ENCODE measurements at places on chromosomes 11 and 22.

GRCh38 chr11:78349624-78350023 lies 68.0 kb downstream of the GAB2 start:
- DNase-seq: no peak

GRCh38 chr11:94007426-94007825 lies 13.7 kb upstream of the HEPHL1 start:
- no peak for DNase-seq

GRCh38 chr11:6626971-6627761 lies 7.9 kb upstream of the TPP1 start:
- no peak for DNase-seq

DNA sequence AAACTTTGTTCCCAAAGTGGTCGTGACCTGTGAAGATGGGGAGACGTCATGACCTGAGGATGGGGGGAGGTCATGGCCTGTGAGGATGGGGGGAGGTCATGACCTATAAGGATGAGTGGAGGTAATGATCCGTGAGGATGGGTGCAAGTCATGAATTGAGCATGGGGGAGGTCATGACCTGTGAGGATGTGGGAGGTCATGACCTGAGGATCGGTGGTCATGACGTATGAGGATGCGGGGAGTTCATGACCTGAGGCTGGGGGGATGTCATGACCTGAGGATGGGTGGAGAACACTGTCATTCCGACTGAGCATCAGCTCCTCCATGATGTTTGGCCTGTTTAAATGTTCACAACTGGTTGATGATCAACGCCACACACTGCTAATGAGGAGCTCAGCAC lies 25.9 kb downstream of the YPEL1 start:
- DNase-seq: no peak

- no peak for DNase-seq
Measured at GRCh38 chr11:82557274-82557673, 176.4 kb downstream of the FAM181B start.

DNA sequence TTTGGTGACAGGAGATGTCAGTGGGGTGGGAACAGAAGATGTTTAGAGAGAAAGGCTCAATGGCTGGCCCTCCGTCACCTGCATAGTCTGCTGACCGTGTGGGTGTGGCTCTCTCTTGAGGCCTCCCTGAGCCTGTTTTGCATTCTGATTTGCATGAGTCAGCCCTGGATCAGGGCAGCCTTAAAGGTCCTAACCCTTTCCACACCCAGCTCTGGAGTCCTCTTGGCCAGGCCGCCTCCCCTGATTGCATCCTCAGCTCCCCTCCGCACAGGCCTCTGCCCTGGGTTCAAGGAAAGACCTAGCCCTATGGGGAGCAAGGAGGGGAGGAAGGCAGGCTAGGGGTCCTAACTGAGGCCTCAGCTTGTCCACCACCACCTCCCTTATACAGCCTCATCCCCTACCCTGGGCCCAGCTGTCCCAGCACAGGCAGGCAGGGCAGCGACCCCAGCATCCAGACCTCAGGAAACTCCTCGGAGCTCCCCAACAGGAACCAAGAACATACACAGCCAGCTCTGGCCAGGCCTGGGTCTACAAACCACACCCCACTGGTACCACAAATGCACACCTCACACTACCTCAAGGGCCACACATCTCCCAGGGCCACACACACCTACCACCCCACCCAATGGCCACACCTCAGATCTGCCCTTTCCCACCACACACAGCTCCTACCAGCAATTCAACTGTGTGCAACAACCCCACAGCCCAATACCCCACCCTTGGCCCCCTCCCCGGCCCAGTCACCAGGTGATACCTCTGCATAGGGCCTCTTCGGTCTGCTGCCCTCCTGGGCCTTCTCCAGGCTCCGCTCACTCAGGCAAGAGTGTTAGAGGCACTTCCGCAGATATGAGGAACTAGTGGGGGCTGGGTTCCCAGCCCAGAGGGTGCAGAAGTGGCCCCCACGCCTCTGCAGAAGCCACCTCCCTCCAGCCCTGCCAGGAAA lies 13.7 kb downstream of the ARAP1 start:
- no peak for DNase-seq

GRCh38 chr11:66339162-66339675 lies 3.0 kb upstream of the RIN1 start:
- DNase-seq: no peak

DNA sequence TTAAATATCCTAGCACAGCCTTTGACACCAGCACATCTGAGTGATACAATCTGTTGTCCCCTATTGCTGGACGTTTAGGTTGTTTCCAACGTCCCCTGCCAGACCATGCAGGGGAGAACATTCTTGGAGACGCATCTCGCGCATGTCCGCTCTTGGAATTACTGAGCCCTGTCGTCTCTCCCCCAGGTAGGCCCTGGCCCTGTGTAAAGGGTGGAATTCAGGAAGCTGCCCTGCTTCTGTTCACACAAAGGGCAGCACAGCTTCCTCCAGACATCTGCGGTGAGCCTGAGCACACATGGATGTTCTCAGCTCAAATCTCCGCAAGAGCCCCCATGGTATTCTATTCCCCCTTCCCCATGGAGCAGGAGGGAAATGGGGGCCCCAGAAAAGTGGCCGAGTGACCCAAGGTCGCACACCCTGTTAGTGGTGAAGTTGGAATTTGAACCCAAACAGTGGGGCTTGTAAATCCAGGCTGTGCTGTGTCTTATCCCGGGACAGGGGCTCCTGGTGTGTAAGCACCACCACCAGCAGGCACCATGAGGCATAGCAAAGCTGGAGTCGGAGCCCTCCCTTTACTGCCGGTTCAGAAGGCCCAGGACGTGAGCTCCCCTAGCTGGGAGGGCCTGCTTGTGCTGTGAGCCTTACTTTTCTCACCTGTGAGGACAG lies 5.0 kb upstream of the FGF19 start:
- no peak for DNase-seq

DNA sequence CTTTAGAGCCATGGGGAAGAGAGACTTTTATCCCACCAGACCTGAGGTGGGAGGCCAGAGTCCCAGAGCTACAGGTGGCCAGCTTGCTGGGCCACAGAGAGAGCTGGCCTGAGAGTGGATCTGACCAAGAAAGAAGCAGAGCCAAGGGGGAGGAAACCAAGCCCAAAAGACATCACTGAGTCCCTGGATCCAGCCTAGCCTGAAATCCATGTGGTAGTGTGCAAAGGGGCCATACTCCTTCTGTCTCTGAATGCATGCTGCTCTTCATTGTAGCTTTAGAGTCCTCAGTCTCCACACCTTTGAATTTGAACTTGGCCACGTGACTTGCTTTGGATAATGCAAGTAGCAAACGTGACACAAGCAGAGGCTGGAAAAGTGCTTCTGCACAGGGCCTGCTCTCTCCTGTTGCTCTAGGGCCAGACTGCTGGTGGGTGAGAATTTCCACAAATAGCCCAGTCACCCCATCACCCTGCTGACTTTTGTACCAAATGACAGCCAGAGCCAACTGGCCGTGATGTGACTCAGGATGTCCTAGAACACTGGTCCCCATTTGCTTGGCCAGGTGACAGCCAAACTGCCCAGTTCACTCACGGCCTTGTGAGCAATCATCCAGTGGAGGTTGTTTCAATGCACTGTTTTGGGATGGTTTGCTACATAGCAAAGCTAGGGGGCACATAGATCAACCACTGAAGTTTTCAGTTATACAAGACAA lies 93.6 kb downstream of the DHCR7 start:
- DNase-seq: no peak

DNA sequence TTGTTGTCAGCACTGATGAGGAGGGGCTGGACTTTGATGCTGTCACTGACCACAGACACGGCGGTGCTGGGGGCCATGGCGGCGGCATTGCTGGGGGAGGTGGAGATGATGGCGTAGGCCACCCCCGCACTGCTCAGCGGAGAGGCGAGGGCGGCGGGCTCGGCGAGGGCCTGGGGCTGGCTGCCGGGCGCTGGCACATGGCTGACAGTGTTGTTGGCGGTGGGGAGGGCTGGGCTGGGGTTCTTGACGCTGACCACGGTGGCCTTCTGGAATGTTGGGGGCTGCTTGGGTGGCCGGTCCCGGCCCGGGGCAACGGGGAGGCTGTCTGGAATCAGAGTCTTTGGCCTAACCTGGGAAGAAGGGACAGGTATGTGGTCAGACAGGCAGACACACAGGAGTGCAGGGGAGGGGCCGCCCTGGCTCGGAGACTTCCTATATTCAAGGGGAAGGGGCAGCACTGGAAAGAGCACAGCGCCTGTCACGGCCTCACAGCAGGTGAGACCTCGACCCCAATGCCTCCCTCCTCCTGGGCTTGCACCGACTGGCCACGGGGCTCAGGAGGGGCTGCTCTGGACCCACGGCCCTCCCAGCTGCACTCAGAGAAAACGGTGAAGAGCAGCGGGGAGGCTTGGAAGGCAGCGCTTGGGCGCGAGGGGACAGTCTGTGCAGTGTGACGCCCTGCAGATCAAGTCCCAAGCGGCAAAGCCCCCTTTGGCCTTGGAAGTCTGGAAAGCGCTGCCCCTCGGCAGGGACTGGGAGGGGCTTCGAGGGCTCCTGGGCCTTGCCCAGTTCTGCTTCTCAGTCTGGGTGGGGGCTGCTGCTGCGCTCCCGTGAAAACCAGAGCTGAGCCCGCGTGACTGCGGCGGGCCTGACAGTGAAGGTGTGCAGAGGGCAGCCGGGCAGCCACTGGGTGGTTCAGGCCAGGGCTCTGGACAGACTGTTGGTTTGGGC lies 93.2 kb downstream of the PHF21B start:
- DNase-seq: no peak

DNA sequence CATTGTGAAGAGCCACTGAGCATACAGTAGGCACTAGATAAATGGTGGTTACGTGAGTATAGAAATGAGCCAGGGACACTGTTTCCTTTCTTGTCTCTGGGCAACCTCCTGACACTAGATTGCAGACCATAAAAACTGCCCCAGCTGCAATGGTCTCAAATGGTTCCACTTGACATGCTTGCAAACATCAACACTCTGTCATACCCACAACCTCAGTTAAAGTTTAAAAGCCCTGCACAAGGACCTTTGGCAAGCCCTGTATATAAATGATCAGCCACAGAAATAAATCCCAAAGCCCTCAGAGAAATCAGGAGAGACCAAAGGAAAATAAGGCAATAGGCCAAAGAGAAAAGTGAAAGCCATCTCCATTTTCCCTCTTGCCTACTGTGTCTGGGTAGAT lies 20.7 kb downstream of the PLEKHA7 start:
- no peak for DNase-seq

GRCh38 chr11:11770296-11770695 lies 71.5 kb upstream of the USP47 start:
- no peak for DNase-seq

DNA sequence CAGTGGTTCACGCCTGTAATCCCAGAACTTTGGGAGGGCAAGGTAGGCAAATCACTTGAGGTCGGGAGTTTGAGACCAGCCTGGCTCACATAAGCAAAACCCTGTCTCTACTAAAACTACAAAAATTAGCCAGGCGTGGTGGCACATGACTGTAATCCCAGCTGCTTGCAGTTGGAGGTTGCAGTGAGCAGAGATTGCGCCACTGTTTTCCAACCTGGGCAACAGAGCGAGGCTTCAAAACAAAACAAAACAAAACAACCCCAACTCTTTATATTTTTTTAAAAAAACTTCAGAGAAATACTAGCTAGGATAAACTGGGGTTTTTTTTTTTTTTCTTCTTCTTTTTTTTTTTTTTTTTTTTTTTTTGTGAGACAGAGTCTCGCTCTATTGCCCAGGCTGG lies 31.8 kb upstream of the RAPSN start:
- DNase-seq: no peak

- DNase-seq: no peak
Measured at GRCh38 chr11:95253141-95253540, 22.1 kb upstream of the SESN3 start.

DNA sequence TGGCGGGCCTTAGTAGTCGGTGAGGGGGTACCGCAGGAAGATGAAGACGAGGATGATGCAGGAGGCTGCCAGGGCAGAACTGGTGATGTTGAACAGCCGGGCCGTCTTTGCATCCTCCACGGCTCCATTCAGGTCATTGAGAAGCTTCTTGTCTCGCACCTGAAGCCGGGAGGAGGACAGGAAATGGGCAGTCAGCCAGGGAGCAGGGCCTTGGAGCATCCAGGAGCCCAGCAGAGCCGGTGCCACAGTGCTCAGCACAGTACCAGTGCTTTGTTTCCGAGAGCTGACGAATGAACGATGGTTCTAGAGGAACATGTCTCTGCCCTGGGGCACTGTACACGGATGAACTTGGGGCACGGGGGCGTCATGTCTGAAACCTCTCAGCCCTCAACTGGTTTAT lies 15.1 kb downstream of the IFITM10 start:
- DNase-seq: no peak

DNA sequence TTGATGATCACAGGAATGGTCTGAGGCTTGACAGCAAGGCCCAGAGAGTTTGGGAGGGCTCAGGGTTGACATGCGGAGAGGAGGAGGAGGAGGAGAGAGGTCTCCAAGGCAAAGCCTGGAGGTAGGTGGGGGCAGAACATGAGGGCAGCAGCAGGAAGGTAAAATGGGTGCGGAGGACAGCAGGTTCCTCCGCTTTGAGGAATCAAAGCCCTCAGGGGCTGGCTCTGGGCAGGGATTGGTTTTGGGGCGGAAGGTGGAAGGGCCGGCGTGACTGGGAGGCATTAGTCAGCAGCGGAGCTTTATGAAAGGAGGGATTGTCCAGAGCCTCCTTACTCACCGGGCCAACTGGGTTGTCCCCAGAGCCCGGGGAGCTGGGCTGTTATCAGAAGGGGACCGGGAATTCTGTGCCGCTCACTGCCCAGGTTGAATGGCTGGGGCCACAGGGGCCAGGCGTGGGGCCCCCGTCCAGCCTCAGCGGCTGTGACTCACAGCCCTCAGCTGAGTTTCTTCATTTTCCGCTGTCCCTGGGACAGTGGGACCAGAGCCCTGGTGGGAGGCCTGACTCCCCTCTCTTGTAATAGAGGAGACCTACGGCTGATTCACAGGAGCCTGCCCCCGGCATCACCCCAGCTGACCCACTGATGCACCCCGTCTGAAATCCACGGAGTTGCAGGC lies 36.2 kb downstream of the LIF start:
- DNase-seq: no peak

DNA sequence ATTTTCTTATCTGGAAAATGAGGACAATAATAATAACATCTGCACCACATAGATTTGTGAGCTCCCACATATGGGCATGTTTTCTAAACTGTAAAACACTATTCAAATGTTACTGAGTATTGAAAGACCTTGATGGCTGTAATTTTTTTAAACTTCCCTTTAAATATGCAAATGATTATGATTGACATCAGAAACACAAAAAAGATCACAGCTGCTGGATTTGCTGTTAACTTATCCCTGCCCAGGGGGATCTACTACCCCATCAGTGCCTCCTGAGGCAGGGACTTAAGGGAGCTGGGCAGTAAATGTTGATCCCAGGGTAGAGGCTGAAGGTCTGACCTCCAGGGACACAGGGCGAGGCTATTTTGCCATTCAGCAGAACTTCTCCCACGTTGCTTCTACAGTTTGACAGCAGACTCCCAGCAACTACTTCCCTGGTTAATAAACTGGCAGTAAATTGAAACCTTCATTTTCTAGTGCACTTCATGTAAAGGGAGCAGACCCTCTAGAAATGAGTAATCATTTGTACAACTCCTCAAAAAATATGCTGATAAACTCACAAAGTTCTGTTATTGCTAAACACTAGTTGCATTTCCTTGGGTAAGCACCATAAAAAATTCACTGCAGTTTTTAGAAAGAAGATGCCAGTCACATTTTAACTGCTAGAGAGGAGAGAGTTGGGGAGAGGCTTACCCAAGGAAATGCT lies 20.3 kb downstream of the TMPRSS5 start:
- DNase-seq: no peak

- DNase-seq: no peak
Measured at GRCh38 chr11:8784954-8785353, 102.4 kb downstream of the RPL27A start.

Data from NCI-H2171 treated with DMSO at 0.1 percent for 48 hours (cell line).